ENCODE measurements at places on chromosomes 16 and 17. TPM values are rescaled to one million over a fixed set of nuclear protein-coding genes. Genes with fewer than 3 reads are reported as not detected.

Gene ABCA10
- 0.47 TPM for total RNA-seq

Gene CCL22
- total RNA-seq: not detected

Gene ARHGAP23
- 24.9 TPM for total RNA-seq

Gene KNOP1
- 65.0 TPM for total RNA-seq

Gene OR1G1
- not detected for total RNA-seq

Gene ZNF821
- 11.1 TPM for total RNA-seq

Gene MPRIP
- total RNA-seq: 290 TPM

Gene SLC13A2
- total RNA-seq: not detected

GRCh38 chr16:89350701-89351380 lies 133.3 kb downstream of the ZNF778 start:
- DNase-seq: no peak
- peaks cover 5% of the 10 kb centered on the region for H3K4me1 ChIP-seq
- H3K27me3 ChIP-seq: no peaks in the 10 kb centered on the region
- H3K27ac ChIP-seq: no peak overlapping the region

DNA sequence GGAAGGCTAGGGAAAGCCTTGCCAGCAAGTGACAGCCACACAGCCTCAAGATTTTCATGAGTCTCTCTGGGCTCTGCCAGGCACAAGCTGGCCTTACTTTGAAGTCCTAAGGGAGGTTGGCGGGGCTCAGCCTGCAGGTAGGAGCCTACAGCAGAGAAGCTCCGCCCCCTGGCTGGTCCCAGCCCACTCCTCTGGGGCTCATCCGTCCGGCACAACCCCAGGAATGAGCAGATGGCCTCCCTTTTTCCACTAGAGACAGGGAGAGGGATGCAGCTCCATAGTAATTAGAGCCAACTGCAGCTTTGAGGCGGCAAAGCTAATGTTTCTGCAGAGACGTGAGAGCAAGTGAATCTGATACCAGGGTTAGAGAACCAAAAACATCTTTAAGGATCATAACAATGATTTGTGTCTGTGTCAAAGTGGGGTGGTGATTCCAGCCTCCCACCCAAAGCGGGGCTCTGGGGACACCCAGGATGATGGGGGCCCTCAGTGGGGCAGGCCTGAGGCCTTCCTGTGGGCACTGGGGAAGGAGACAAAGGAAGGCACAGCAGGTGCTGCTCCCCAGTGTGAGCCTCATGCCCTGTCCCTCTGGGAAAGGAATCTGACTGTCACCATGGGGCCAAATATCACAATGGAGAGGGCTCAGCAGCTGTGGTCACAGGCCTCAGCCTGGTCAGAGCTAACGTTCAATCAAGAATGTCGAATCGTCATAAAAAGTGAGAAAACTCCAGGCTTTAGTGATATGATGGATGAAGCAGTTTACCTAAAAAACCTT lies 61.5 kb downstream of the RBFOX3 start:
- H3K36me3 ChIP-seq: no peaks in the 10 kb centered on the region
- no peak overlapping the region for H3K4me3 ChIP-seq
- no peak overlapping the region for H3K27ac ChIP-seq
- DNase-seq: no peak
- H3K4me1 ChIP-seq: no peaks in the 10 kb centered on the region

- H3K4me3 ChIP-seq: no peak overlapping the region
- H3K36me3 ChIP-seq: no peaks in the 10 kb centered on the region
- no peaks in the 10 kb centered on the region for H3K4me1 ChIP-seq
- H3K27ac ChIP-seq: no peak overlapping the region
- H3K27me3 ChIP-seq: no peaks in the 10 kb centered on the region
- no peak for DNase-seq
Observed at GRCh38 chr16:502179-502943, 25.2 kb upstream of the CAPN15 start.

- H3K27me3 ChIP-seq: peaks cover 43% of the 10 kb centered on the region
- H3K4me1 ChIP-seq: no peaks in the 10 kb centered on the region
- no peak overlapping the region for H3K27ac ChIP-seq
- H3K36me3 ChIP-seq: no peaks in the 10 kb centered on the region
Observed at GRCh38 chr17:9805769-9806168, 14.4 kb upstream of the DHRS7C start.

DNA sequence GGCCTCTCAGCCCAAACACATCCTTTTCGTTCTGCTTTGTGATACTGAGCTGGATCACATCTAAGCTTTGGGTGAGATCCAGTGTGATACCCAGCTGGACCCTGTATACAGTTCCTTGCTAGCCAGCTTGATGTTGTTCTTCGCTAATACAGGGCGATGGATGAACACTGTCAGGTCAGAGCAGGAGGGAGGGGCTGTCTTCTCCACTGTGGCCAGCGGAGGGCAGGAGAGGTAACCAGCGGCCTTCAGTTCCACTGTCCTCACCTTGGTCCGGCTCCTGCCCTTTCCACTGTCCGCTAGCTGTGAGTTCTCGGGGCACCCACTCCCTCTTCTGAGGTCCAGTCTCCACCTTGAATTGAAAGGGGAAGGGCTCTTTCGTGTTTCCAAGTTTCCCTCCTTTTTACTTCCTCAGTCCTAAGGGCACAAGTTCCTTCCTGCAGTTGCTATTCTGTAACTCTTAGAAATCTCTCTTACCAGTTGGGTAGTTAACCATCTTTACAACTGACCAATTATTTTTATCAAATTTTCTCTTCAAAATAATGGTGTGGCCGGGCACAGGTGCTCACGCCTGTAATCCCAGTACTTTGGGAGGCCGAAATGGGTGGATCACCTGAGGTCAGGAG lies 3.0 kb upstream of the ZNF213 start:
- H3K4me1 ChIP-seq: peaks cover 14% of the 10 kb centered on the region
- peak; percentile 40 for DNase-seq
- no peaks in the 10 kb centered on the region for H3K27me3 ChIP-seq
- H3K27ac ChIP-seq: no peak overlapping the region

DNA sequence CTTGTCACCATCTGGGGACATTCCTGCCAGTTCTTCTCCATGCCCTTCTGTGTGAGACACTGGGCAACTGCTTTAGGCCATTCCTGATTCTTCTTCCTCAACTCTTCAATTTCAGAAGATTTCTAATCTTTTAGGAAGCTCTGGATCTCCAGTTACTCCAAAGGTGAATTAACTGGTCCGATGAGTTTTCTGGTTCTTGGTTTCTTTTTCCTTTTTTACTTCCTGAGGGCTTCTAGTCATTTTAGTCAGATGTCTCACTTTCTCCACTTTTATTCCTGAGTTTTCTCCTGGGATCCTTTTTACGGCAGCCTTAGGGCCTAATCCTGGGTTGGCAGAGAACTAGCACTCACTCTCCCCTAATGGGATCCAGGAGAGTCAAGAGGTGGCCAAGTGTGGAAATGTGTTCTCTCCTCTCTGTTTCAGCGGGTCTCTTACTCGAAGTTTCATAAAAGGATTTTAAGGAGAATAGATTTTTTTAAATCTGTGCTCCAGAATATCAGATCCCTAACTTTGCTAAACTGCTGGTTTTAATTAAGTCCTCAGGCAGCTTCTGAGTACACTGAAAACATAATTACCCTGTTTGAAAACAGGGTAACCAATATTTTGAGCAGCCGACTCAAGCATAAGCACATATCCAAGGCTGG lies 107.6 kb downstream of the RMI2 start:
- H3K4me1 ChIP-seq: no peaks in the 10 kb centered on the region
- peaks cover 12% of the 10 kb centered on the region for H3K27me3 ChIP-seq
- no peak overlapping the region for H3K4me3 ChIP-seq
- no peak for DNase-seq
- H3K36me3 ChIP-seq: no peaks in the 10 kb centered on the region
- H3K27ac ChIP-seq: no peak overlapping the region

GRCh38 chr16:70481929-70482536 lies 27.6 kb downstream of the FCSK start:
- no peak overlapping the region for H3K27ac ChIP-seq
- H3K27me3 ChIP-seq: no peaks in the 10 kb centered on the region
- peaks cover 4% of the 10 kb centered on the region for H3K36me3 ChIP-seq
- no peak for DNase-seq
- no peak overlapping the region for H3K4me3 ChIP-seq

DNA sequence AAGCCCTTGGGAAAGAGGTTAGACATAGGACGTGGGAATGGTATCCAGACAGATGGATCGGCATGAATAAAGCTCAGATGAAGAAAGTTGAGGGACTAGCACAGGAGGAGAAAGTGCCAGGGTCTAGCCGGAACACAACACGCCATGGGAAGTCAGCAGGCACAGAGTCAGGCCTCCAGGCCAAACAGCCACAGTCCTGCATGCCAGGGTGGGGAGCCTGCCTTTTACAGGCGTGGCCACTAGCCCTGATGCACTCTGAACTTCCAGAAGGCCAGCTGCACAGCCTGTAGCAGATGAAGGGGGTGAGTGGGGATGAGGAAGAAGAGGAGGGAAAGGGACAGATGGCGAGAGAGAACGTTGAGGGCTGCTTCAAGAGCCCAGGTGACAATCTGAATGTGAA lies 5.2 kb downstream of the B9D1 start:
- H3K27me3 ChIP-seq: no peaks in the 10 kb centered on the region
- DNase-seq: no peak
- no peaks in the 10 kb centered on the region for H3K36me3 ChIP-seq
- H3K4me3 ChIP-seq: no peak overlapping the region

DNA sequence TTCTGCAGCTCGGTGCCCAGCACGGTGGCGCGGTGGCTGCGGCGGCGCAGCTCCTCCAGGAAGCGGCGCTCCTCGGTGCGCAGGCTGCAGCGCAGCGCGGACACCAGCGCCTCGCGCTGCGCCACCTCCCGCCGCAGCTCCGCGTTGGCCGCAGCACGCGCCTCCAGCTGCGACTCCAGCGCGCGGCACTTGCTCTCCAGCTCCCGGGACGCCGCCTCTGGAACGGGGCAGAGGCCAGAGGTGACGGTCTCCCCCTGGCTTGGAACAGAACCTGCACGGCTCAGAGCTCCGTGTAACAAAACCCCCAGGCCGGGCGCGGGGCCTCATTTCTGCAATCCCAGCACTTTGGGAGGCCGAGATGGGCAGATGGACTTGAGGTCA lies 13.2 kb upstream of the CLUH start:
- peaks cover 29% of the 10 kb centered on the region for H3K27me3 ChIP-seq
- H3K36me3 ChIP-seq: no peaks in the 10 kb centered on the region
- H3K27ac ChIP-seq: no peak overlapping the region
- no peak overlapping the region for H3K4me3 ChIP-seq
- no peaks in the 10 kb centered on the region for H3K4me1 ChIP-seq

- H3K27ac ChIP-seq: no peak overlapping the region
- no peaks in the 10 kb centered on the region for H3K4me1 ChIP-seq
- no peak overlapping the region for H3K4me3 ChIP-seq
- H3K27me3 ChIP-seq: no peaks in the 10 kb centered on the region
- H3K36me3 ChIP-seq: peaks cover 16% of the 10 kb centered on the region
Observed at GRCh38 chr16:46817961-46818360, 13.0 kb downstream of the C16orf87 start.

- H3K4me3 ChIP-seq: no peak overlapping the region
- no peaks in the 10 kb centered on the region for H3K27me3 ChIP-seq
- DNase-seq: no peak
Observed at GRCh38 chr16:67301080-67301782, 21.9 kb downstream of the PLEKHG4 start.

DNA sequence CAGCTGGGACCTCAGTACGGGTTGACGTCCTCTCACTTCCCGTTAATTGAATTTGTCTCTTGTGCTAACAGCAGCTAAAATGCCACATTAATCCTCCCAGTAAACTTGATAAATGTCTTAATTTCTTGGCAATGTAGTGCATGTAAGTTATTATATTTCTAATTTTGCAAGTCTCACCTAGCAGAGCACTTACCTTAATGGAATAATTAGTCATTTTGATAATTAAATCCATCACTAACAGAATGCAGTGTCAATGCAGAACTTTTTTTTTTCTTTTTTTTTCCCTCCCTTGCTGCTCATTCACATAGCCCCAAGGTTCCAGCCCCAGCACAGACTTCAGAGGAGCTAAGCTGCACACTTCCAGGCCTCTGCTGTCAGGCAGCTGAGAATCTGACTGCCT lies 376.5 kb downstream of the RBFOX1 start:
- H3K36me3 ChIP-seq: no peaks in the 10 kb centered on the region
- no peak for DNase-seq
- H3K27ac ChIP-seq: no peak overlapping the region
- no peaks in the 10 kb centered on the region for H3K4me1 ChIP-seq

DNA sequence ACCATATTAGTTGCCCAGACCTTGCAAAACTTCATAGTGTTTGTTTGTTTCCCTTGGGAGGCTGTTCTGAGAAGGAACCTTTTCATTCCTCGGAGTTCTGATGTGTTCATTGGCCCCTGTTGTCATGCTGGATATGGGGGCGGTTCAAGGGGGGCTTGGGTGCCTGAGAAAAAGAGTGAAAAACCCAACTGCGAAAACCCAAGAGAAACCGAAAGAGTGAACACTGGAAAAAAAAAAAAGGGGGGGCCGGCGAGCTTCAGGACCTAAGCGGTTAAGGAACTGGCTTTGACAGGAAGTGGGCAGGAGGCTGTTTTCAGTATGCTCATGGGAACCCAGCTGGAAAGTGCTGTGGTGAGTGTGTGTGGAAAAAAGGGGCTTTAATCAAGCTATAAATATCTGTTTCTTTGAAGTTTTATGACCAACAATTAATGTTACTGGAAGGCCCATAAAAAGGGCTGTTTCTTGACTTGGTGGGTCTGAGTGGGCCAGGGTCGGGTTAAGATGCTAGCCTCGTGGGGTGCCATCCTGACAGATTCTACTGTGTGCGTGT lies 510.7 kb downstream of the MAF start:
- H3K27me3 ChIP-seq: no peaks in the 10 kb centered on the region
- no peaks in the 10 kb centered on the region for H3K4me1 ChIP-seq
- H3K4me3 ChIP-seq: no peak overlapping the region
- no peaks in the 10 kb centered on the region for H3K36me3 ChIP-seq
- DNase-seq: no peak
- H3K27ac ChIP-seq: no peak overlapping the region

DNA sequence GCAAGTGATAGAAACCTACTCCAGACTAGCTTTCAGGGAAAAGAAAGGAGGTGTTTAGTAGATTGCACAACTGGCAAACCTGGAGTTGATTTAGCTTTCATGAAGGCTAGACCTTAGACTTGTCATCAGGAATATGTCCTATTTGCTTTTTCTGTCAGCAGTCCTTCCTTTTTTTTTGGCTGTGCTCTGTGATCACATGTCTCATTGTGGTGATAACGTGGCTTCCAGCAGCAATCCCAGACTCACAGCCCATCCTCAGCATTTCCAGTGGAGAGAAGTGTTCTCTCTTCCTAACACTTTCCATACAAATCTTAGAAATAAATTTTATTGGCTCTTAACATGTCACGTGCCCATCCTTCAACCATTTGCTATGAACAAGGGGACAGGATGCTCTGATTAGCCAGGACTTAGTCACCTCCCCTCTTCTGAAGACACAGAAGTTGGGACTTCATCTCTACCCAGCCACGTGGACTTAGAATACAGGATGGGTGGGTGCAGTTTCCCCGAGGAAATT lies 74.7 kb downstream of the CDH13 start:
- peaks cover 3% of the 10 kb centered on the region for H3K27me3 ChIP-seq
- DNase-seq: peak; percentile 6
- peaks cover 10% of the 10 kb centered on the region for H3K4me1 ChIP-seq
- no peak overlapping the region for H3K4me3 ChIP-seq
- no peak overlapping the region for H3K27ac ChIP-seq

DNA sequence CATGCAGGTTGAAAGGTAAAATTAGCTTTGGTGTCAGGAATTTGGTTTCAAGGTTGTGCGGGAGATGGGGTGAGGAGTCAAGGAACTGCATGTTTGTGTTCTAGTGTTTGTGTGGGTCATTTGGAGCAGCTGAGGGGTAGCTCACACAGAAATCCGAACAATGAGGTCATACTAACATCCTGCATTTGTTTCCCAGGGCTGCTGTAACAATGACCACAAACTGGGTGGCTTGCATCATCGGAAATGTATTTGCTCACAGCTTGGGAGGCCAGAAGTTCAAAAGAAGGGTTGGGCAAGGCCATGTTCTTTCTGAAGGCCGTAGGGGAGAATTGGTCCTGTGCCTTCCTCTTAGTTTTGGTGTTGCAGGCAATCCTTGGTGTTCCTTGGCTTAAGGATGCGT lies 287.4 kb downstream of the HAPSTR1 start:
- no peaks in the 10 kb centered on the region for H3K36me3 ChIP-seq
- H3K4me3 ChIP-seq: no peak overlapping the region
- H3K27ac ChIP-seq: no peak overlapping the region
- DNase-seq: no peak
- H3K4me1 ChIP-seq: no peaks in the 10 kb centered on the region
- no peaks in the 10 kb centered on the region for H3K27me3 ChIP-seq
